ENCODE measurements at places on chromosomes 2 and 18.

GRCh38 chr2:126900646-126901319 is 2.1 kb downstream of the TEX51 start:
- no peak for DNase-seq

- no peak for DNase-seq
Observed at GRCh38 chr2:7167801-7168411, 250.7 kb downstream of the RNF144A start.

- no peak for DNase-seq
Observed at GRCh38 chr2:104378853-104379374, 475.0 kb upstream of the POU3F3 start.

GRCh38 chr2:138516030-138516704 is 14.6 kb downstream of the SPOPL start:
- peak; percentile 45 for DNase-seq

DNA sequence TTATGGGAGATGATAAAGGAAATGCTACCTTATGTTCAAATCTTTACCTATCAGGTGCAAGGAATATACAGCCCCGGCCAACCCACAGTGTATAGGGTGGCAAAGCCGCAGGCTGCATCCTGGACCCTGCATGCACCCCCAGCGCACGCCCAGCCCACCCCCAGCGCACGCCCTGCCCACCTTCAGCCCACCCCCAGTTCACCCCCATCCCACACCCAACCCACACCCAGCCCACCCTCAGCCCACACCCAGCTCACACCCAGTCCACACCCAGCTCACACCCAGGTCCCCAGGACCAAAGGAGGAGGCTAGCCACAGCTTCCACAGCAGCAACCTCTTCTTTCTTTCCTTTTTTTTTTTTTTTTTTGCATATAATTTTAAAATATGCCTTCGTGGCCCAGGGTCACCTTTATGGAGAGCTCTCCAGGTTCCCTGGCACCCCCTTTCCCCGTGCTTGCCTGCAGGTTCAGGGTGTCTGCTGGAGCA is 120.9 kb downstream of the PTGR3 start:
- no peak for DNase-seq

GRCh38 chr2:98764499-98764898 is 33.6 kb upstream of the MGAT4A start:
- DNase-seq = no peak

DNA sequence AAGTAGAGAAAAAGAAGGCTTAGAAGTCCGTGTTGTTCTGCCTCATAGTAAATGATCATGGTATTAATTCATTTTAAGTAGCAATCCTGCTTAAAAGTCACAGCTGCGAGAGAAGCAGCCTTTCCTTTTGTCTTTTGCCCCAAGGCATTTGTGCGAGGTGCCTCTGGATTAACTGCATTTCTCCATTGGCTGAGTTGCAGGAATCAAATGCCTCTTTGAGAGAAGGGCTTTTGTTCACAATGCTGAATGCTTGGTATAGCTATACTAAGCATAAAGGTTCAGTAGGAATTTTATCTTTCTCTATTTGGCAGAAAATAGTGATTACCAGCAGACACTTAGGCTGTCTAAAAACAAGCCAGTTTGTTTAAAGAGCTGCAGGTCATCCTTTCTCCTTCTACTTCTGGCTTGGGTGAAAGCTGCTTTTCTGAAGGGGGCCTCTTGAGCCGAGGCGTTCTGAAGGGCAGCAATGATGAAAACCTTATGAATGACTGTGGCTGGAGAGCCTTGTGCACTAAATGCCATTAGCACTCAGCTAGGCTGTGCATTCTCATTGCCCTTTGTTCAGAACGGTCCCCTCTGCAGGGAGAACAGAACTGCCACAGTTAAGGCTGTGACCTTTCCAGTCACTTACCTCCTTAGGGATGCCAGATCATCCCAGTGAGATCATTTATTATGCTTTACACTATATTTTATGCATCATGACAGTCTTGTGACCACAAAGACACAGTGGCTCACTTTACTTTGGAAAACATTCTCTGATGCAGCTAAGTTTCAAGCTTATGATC is 68.8 kb upstream of the TMEM87B start:
- DNase-seq = no peak

DNA sequence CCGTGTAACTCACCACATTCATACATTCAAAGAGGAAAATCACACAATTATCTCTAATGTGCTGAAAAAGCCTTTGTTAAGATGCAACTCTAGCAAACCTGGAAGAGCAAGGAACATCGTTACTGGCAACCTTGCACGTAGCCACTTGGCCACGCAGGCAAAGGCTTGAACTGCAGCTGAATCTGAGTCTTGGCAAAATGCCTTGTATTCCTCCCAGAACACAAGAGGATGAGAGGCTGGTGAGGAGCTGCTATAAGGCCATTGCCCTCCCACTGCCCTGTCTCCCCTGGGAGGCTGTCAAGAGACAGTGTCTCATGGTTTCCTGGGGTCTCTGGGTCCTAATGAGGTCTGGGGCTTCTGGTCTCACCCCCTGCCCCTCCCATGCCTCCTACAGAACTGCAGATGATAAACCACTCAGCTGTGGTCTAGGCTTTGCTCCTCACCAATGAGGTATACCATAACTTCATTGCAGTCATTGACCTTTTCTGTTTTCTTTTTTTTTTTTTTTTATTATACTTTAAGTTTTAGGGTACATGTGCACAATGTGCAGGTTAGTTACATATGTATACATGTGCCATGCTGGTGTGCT is 141.4 kb downstream of the SPP2 start:
- DNase-seq = no peak

DNA sequence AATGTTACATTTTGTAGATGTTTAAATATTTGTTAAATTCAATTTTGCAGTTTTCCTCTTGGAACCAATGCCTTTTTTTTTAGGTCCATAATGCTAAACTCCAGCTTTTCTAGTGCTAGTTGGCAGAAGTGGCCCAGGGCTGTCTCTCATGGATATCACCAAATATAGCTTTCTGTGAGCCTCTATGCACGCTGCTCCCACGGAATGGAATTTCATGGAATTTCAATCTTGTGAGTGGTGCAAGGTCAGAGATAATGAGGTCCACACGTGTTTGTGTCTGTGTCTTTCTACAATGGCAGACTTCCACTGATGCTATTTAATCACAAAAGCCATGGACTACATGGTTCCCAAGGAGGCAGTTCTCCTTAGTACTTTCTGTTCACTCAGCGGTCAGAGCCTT is 191.5 kb upstream of the PARD3B start:
- DNase-seq = no peak

DNA sequence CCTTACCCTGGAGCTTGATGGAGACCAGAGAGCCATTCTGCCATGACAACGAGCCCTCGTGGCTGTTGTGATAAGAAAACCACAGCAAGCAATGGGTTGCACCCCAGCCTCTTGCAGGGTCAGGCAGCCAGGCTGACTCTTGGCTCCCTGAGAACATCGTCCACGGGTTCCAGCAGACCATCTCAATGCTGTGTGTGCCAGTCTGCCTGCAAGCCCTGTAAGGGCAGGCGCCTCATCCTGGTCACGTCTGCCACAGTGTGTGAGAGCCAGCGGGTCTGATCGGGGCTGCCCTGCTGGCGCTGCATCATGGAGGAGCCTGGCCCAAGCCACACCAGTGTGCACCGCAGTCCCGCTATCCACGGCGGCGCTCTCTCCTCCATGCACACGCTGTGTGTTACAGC is 71.0 kb upstream of the MGAT4A start:
- DNase-seq = no peak

DNA sequence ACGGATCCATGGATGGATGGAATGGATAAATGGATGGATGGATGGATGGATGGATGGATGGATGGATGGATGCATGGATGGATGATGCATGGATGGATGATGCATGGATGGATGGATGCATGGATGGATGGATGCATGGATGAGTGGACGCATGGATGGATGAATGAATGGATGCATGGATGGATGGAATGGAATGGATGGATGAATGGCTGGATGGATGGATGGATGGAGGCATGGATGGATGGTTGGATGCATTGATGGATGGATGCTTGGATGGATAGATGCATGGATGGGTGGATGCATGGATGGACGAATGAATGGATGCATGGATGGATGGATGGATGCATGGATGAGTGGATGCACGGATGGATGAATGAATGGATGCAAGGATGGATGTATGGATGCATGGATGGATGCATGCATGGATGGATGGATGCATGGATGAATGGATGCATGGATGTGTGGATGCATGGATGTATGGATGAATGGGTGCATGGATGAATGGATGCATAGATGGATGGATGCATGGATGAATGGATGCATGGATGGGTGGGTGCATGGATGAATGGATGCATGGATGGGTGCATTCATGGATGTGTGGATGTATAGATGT is 209.2 kb downstream of the ALPK2 start:
- no peak for DNase-seq

- no peak for DNase-seq
Observed at GRCh38 chr2:195368249-195369217, 288.5 kb upstream of the SLC39A10 start.

DNA sequence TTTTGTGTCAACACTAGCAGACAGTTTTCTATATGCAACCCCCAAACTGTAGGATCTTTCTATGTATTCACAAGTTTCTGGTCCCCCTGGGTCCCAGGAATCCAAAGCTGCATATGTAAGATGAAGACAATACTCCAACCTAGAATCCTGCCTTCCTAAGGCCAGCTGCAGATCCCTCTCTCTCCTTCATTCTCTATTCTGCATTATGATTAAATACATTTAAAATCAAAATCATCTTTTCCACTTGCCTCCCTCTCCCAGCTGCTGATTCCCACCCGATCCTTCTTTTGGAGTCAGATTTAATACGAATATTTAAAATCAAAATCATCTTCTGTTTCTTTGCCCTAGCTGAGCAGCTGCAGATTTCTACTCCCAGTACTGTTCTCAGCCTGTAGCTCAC is 783.0 kb upstream of the ZEB2 start:
- DNase-seq = no peak

- DNase-seq = no peak
Observed at GRCh38 chr2:207008105-207008990, 69.0 kb downstream of the CPO start.

- DNase-seq = peak; percentile 59
Observed at GRCh38 chr2:235390108-235390815, 103.6 kb upstream of the AGAP1 start.

- no peak for DNase-seq
Observed at GRCh38 chr2:229392196-229392595, 121.1 kb upstream of the PID1 start.

DNA sequence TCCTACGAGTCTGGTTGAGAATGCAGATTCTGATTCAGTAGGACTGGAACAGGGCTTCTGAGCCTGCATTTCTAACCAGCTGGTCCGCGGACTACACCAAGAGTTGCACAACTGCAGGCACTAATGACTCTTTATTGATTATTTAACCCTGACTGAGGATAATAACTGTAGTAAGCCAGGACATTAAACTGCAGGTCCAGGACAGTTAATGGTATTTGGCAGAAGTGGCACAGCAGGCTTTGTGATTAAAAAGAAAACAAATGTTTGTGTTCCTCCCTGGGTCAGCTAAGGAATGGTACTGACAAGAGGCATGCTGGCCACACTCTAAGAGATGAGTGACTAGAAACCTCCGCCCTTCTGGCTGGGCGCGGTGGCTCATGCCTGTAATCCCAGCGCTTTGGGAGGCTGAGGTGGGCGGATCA is 59.4 kb downstream of the ALPK2 start:
- no peak for DNase-seq

DNA sequence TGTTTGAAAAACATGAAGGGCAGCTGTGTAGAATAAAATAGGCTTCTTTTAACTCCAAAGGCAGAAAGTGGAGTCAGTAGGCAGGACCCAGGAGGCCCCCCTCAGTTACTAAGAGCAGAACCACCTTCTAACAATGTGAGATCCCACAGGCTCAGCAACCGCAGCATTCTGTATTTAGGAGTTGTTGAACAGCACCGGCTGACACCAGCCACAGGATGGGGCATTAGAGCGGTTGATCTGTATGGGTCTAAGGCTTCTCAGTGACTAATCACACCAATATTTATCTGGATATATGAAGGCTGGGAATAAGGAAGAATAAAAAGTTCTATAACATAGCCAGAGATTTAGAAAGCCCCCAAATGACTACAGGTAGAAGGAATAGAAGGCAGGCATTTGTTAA is 51.7 kb downstream of the MYO5B start:
- no peak for DNase-seq
